ENCODE measurements at places on chromosomes 4 and X. TPM values are rescaled to one million over a fixed set of nuclear protein-coding genes. Genes with fewer than 3 reads are reported as not detected.

DNA sequence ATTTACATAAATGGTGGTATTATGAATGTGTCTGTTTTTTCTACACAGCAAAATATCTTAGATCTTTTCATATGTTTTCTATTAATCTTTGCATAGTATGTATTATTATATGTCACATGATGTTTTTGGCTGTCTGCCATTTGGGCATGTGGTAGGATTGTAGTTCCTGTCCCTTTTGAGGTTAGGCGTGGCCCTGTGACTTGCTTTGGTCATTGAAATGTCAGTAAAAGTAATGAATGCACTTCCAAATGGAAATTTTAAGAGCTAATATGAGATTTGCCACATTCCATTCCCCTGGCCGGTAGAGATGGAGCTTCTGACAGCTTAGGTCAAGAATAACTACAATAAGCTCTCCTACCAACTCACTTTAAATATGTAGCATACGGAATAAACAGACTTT is 45.1 kb downstream of the JADE3 start:
- DNase-seq, result no peak
- H3K4me1 ChIP-seq, result peaks cover 8% of the 10 kb centered on the region
- H3K4me3 ChIP-seq, result no peak overlapping the region
- H3K27me3 ChIP-seq, result no peaks in the 10 kb centered on the region

GRCh38 chrX:114532111-114532805 is 51.6 kb upstream of the HTR2C start:
- no peak overlapping the region for H3K27ac ChIP-seq
- no peak overlapping the region for H3K4me3 ChIP-seq
- no peaks in the 10 kb centered on the region for H3K27me3 ChIP-seq
- H3K36me3 ChIP-seq, result no peaks in the 10 kb centered on the region
- H3K4me1 ChIP-seq, result no peaks in the 10 kb centered on the region

DNA sequence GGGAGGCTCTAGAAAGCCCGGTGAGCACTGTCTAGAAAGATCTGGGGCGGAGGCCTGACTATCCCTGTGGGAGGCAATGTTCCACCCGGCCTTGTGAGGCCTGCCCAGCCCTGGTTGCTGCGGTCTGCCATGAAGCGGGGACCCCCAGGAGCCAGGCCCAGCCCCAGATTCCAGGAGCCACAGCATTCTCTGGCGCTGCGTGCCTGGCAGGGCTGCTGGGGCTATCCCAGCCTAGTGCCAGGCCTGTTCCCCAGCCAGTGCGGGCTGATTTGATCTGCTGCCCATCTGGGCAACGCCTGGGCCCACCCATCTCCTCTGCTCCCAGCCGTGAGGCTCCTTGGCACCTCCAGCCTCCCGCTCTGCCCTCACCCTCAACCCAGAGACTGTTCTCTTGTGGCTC is 19.6 kb downstream of the ATP2B3 start:
- no peak overlapping the region for H3K4me3 ChIP-seq
- no peaks in the 10 kb centered on the region for H3K36me3 ChIP-seq
- DNase-seq, result no peak
- H3K27me3 ChIP-seq, result no peaks in the 10 kb centered on the region
- no peaks in the 10 kb centered on the region for H3K4me1 ChIP-seq

- peaks cover 13% of the 10 kb centered on the region for H3K4me1 ChIP-seq
- no peaks in the 10 kb centered on the region for H3K36me3 ChIP-seq
- no peaks in the 10 kb centered on the region for H3K27me3 ChIP-seq
Observed at GRCh38 chr4:139560406-139561104, 4.5 kb upstream of the SETD7 start.

Gene SYTL5
- total RNA-seq, result not detected

Gene CFAP99
- total RNA-seq, result not detected

- no peaks in the 10 kb centered on the region for H3K4me1 ChIP-seq
- H3K27me3 ChIP-seq, result no peaks in the 10 kb centered on the region
- H3K36me3 ChIP-seq, result no peaks in the 10 kb centered on the region
- H3K27ac ChIP-seq, result no peak overlapping the region
Observed at GRCh38 chrX:39967348-39967747, 130.4 kb downstream of the BCOR start.

DNA sequence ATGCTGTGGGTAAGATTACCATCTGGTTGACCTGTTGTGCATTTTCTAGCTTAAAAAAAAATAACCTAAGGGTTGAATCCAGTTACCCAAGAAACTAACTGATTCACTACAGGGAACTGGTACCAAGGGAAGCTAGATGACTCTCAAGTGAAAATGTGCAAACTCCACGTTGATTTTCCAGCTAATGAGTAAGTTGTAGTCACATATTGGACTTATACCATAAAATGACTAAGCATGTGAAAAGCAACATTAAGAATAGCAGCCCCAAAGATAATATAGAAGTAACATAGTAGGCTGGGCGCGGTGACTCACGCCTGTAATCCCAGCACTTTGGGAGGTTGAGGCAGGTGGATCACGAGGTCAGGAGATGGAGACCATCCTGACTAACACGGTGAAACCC is 270.9 kb downstream of the SPRY1 start:
- no peaks in the 10 kb centered on the region for H3K36me3 ChIP-seq
- no peak overlapping the region for H3K4me3 ChIP-seq
- no peaks in the 10 kb centered on the region for H3K4me1 ChIP-seq
- no peaks in the 10 kb centered on the region for H3K27me3 ChIP-seq
- no peak overlapping the region for H3K27ac ChIP-seq
- no peak for DNase-seq

GRCh38 chrX:84320614-84321013 is 132.6 kb upstream of the RPS6KA6 start:
- H3K4me1 ChIP-seq, result no peaks in the 10 kb centered on the region
- no peaks in the 10 kb centered on the region for H3K36me3 ChIP-seq
- DNase-seq, result no peak
- H3K4me3 ChIP-seq, result no peak overlapping the region
- no peak overlapping the region for H3K27ac ChIP-seq

DNA sequence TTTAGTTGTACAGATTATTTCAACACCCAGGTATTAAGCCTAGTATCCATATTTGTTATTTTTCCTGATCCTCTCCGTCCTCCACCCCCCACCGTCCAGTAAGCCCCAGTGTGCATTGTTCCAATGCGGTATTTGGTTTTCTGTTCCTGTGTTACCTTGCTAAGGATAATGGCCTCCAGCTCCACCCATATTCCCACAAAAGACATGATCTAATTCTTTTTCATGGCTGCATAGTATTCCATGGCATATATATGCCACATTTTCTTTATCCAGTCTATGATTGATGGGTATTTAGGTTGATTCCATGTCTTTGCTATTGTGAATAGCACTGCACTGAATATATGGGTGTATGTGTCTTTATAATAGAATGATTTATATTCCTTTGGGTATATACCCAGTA is 22.1 kb upstream of the LNX1 start:
- H3K36me3 ChIP-seq, result no peaks in the 10 kb centered on the region
- H3K27me3 ChIP-seq, result no peaks in the 10 kb centered on the region
- no peaks in the 10 kb centered on the region for H3K4me1 ChIP-seq
- no peak overlapping the region for H3K27ac ChIP-seq
- no peak overlapping the region for H3K4me3 ChIP-seq

Gene DSPP
- total RNA-seq, result not detected

DNA sequence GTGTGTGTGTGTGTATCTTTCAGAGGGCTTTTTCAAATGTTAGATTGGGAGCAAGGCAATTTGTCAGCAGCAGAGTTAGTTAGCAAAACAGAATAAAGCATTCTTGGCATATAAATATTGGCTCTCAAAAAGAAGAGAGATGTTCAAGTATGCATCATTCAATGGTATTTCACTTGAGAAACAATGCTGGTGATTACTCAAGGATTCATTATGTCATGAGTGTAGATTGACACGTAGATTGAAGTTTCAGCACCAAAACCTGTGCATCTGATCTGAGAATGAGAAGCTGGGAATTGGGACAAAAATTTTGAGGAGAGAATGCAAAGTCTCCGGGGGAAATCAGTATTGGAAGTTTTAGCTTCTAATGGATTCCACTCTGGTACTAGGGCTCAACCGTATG is 241.4 kb downstream of the FRMPD4 start:
- H3K4me3 ChIP-seq, result no peak overlapping the region
- no peaks in the 10 kb centered on the region for H3K27me3 ChIP-seq
- DNase-seq, result no peak
- H3K4me1 ChIP-seq, result no peaks in the 10 kb centered on the region

GRCh38 chr4:1547856-1548826 is 136.0 kb downstream of the FAM53A start:
- peaks cover 5% of the 10 kb centered on the region for H3K4me1 ChIP-seq
- peak overlapping the region; percentile 66 for H3K4me3 ChIP-seq
- H3K36me3 ChIP-seq, result no peaks in the 10 kb centered on the region

Gene KCNE5
- total RNA-seq, result not detected
